HCT116 (cell line): ENCODE measurements at places on chromosomes 3 and 15. TPM values are rescaled to one million over a fixed set of nuclear protein-coding genes. Genes with fewer than 3 reads are reported as not detected.

- H3K27ac ChIP-seq: no peak overlapping the region
- no peak for DNase-seq
- no peaks in the 10 kb centered on the region for H3K36me3 ChIP-seq
- H3K4me3 ChIP-seq: no peak overlapping the region
- H3K4me1 ChIP-seq: peaks cover 12% of the 10 kb centered on the region; the same call in 1 of the 2 replicates
Observed at GRCh38 chr15:99408236-99409096, 157.2 kb downstream of the LRRC28 start.

GRCh38 chr3:1082108-1082507, 10.7 kb upstream of the CNTN6 start:
- no peak for DNase-seq
- H3K27me3 ChIP-seq: no peaks in the 10 kb centered on the region
- H3K36me3 ChIP-seq: no peaks in the 10 kb centered on the region

DNA sequence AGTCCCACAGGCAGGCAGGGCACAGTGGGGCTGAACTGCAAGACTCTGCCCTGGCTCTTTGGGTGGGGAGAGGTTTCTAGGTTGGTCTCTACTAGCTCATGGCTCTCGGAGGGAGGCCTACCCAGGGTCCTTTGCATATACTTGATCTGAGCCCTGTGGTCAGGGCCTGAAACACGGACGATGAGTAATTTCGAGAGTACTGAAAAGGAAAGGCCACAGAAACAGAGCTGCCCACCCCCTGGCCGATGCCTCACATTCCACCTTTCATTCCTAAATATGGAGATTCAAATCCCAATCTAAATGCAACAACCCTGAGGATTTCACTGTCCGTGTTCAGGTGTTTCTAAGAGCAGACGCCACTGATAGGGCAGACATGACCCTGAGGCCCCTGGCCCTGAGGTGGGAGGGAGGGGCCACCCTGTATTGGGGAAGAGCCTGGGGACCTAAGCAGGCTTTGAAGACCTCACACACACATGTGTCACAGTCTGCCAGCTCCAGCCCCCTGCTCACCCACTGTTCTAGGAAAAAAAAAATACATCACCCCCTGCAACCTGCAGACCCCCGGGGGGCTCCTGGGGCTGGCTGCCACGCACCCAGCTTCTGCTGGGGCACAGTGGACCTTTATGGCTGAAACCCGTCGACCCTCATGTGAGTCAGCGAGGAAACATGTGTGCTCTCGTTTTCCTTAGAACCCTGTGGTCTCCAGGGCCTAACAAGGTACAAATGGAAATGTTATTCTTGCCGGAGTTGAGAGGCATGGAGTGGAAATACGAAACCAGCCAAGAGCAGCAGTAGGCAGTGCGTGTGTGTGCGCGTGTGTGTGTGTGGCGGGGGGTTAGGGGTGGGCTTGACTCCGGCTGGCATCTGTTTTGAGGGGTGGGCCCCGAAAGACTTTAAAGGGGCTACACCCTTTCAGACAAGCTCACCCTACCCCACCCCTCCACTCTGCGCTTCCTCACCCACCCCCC, 112.7 kb downstream of the CHSY1 start:
- no peaks in the 10 kb centered on the region for H3K27me3 ChIP-seq
- H3K4me3 ChIP-seq: no peak overlapping the region
- no peaks in the 10 kb centered on the region for H3K36me3 ChIP-seq
- no peak overlapping the region for H3K27ac ChIP-seq
- no peak for DNase-seq

DNA sequence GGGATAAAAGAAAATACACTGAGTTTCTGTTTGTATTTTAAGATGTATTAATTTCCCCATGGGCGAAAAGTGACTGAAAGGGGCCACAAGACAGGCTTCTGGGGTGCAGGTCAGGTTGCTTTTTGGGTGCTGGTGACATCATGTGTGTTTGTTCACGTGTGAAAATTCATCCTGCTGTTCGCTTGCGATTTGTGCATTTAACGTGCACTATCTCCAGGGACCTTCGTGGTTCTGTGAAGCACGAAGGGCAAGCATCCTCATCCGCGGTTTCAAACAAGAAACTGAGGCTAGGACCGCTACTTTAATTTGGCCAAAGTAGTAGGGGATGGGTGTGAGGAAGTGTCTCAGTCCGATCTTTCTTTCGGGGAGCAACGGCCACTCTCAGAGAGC, 1.6 kb upstream of the SMAD6 start:
- H3K4me1 ChIP-seq: peaks cover 57% of the 10 kb centered on the region
- peak overlapping the region; percentile 55 for H3K4me3 ChIP-seq
- no peak for DNase-seq
- peak overlapping the region; percentile 50; the same call in 1 of the 2 replicates for H3K27ac ChIP-seq

GRCh38 chr3:180657094-180657493, 22.2 kb downstream of the CCDC39 start:
- no peaks in the 10 kb centered on the region for H3K4me1 ChIP-seq
- H3K36me3 ChIP-seq: no peaks in the 10 kb centered on the region
- H3K4me3 ChIP-seq: no peak overlapping the region

DNA sequence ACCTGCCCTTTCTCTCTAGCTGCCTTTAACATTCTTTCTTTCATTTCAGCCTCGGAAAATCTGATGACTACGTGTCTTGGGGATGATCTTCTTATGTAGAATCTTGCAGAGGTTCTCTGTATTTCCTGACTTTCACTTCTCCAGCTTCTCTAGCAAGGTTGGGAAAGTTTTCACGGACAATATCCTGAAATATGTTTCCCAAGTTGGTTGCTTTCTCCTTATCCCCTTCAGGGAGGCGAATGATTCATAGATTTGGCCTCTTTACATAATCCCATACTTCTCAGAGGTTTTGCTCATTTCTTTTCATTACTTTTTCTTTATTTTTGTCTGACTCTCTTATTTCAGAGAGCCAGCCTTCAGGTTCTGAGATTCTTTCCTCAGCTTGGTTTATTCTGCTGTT, 62.1 kb upstream of the CCDC54 start:
- H3K4me3 ChIP-seq: no peak overlapping the region
- no peak overlapping the region for H3K27ac ChIP-seq
- H3K36me3 ChIP-seq: no peaks in the 10 kb centered on the region
- H3K4me1 ChIP-seq: no peaks in the 10 kb centered on the region
- DNase-seq: no peak

DNA sequence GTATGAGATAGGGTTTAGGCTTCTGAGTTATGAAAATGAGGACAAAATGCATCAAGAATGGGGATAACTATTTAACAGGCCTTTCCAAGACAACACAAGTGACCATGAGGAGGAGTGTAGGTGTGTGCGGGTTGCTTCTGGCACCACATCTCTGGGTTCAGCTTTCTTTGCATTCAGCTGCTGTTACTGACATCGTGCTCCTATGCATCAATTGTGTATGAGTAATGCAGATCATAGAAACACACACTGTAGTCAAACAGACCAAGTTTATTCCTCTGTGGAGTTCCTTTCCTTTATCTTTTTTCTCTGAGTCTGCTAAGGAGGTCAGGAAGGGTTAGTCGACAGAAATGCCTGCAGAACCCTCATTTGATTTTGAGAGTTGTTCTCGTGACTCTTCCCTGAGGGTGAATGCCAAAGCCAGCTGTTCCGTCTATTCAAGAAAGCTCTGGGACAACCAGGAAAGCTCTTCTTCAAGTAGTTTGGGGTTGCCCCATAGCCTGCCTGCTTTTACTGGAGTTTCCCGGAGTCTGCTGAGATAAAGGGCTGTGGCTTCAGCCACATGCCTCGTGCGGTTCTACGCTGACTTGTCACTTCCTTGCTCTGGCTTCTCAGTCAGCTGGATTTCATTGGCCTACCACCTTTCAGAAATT, 136.7 kb upstream of the TLE3 start:
- no peaks in the 10 kb centered on the region for H3K27me3 ChIP-seq
- H3K4me1 ChIP-seq: no peaks in the 10 kb centered on the region
- H3K27ac ChIP-seq: no peak overlapping the region
- DNase-seq: no peak
- no peak overlapping the region for H3K4me3 ChIP-seq

DNA sequence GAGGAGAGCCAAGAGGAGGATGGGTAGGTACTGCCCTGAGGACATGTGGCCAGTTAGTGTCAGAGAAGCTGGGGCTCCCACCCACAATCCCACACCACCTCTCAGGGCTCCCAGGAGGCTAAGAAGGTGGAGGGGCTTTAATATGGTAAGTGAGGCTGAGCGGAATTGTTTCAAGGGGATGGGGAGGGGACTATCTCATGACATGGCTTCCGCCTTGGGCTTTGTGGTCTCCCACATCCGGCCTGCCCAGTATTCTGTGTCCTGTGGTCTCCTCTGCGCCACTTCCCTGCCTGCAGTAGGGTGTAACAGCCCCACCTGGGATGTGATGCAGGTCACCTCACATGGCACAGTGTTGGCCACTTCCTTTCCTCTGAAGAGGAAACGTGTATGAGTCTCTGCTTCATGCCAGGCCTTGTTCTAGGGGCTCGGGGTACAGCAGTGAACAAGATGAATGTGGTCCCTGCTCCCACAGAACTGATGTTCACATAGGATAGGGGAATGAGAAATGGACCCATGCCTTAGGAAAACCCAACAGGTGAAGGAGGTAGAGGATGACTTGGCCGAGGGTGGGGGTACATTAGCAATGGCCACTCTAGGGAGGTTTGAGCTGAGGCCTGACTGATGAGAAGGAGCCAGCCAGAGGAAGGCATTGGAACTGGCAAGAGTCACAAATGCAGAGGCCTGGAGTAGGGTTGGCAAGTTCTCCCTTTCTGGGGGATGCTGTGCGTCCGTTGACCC, 3.2 kb downstream of the NEIL1 start:
- no peak overlapping the region for H3K27ac ChIP-seq
- H3K36me3 ChIP-seq: no peaks in the 10 kb centered on the region
- no peak overlapping the region for H3K4me3 ChIP-seq
- DNase-seq: no peak
- no peaks in the 10 kb centered on the region for H3K27me3 ChIP-seq

- H3K36me3 ChIP-seq: no peaks in the 10 kb centered on the region
- DNase-seq: no peak
- H3K4me1 ChIP-seq: no peaks in the 10 kb centered on the region
- no peak overlapping the region for H3K27ac ChIP-seq
- no peaks in the 10 kb centered on the region for H3K27me3 ChIP-seq
Observed at GRCh38 chr15:79849789-79850188, 47.0 kb downstream of the MTHFS start.

DNA sequence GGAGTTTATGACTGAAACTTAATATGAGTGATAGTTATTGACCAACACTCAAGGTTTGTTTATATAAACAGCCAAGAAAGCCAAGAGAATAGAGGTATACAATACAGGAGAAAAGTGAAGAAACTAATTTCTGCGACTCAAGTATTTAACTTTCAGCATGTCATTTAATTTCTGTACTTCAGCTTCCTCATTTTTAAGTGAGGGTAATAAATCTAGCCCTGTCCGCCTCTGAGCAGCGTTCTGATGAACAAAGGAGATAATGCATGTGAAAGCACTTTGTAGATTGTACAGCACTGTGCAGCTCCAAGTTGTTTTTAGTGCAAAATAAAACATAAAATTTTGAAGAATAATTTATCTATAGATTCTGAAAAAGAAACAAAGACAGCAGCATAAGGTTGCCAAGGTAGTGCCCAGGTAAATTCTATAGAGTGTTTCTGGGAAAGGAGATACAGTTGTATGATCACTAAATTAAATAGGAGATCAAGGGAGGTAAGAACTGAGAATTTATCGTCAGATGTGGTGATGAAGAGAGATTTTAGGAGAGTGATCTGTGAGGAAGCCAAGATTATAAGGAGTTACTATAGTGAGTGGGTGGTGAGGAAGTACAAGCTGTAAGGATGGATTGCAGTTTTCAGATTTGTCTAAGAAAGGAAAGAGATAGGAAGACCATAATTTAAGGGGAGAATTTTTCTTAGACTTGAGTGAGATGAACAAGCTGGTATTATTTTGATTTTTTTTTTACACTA, 71.3 kb downstream of the RASA2 start:
- no peaks in the 10 kb centered on the region for H3K27me3 ChIP-seq
- H3K36me3 ChIP-seq: no peaks in the 10 kb centered on the region
- H3K4me3 ChIP-seq: no peak overlapping the region
- H3K27ac ChIP-seq: no peak overlapping the region
- DNase-seq: no peak

DNA sequence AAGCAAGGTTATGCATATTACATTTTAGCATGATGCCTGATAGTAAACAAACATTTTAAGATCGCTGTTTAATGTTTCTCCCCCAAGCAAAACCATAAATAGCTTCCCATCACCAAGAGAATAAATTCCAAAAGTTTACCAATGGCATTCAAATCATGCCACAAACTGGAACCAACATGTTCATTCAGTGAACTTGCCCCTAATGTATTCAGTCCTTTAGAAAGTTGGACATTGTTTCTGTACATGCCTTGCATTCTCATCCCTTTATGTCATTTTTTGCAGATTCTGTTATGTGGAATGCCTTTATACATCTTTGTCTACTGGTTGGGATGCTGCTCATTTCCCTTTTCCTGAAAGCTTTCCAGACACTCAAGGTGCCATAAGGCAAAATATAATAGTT, 105.5 kb downstream of the PYDC2 start:
- no peak overlapping the region for H3K4me3 ChIP-seq
- no peak for DNase-seq
- no peaks in the 10 kb centered on the region for H3K36me3 ChIP-seq
- H3K27me3 ChIP-seq: no peaks in the 10 kb centered on the region

DNA sequence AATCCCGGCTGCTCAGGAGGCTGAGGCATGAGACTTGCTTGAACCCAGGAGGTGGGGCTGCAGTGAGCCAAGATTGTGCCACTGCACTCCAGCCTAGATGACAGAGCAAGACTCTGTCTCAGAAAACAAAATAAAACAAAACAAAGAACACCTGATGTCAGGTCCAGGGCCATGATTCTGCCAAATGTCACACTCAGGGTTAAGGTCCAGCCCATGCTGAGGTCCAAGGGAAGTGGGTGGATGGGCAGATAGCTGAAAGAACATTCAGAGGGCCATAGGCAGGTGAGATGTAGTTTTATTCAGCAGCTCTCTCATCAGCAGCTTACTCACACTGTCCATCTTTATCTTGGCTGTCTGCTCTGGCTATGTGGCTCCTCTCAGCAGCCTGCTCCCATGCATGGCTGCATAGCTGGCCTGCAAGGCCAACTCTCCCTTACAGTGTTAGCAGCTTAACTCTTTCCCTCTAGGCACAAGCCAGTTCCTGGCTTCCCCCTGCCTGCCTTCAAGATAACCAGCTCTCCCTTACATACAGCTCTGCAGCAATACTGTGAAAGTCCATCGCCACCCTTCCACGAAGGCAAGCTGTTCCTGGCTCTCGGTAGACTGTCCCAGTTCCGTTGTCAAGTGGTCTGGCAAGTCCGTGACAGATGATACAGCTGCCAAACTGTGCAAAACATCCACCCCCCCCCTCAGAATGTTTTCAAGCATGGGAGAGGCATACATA, 62.4 kb upstream of the SIAH2 start:
- H3K36me3 ChIP-seq: no peaks in the 10 kb centered on the region
- H3K27me3 ChIP-seq: no peaks in the 10 kb centered on the region
- no peak for DNase-seq
- H3K27ac ChIP-seq: no peak overlapping the region
- H3K4me1 ChIP-seq: no peaks in the 10 kb centered on the region
- H3K4me3 ChIP-seq: no peak overlapping the region

GRCh38 chr15:74616366-74616939, 817 bp downstream of the CLK3 start:
- H3K36me3 ChIP-seq: peaks cover 21% of the 10 kb centered on the region; the same call in 1 of the 2 replicates
- H3K4me3 ChIP-seq: peak overlapping the region; percentile 99
- H3K4me1 ChIP-seq: peaks cover 36% of the 10 kb centered on the region
- peak overlapping the region; percentile 90 for H3K27ac ChIP-seq

GRCh38 chr3:187016639-187017345, 86.5 kb downstream of the ST6GAL1 start:
- DNase-seq: no peak
- no peak overlapping the region for H3K27ac ChIP-seq
- H3K36me3 ChIP-seq: no peaks in the 10 kb centered on the region

The TMEM207 gene
- not detected for total RNA-seq

The FBXL22 gene
- total RNA-seq: 0.49 TPM

The COLQ gene
- total RNA-seq: 1.9 TPM

The CHRM5 gene
- not detected for total RNA-seq

The SNX4 gene
- total RNA-seq: 21.1 TPM

The MYH15 gene
- 11.2 TPM for total RNA-seq

The CLDN11 gene
- total RNA-seq: 0.22 TPM
